ENCODE measurements at places on chromosomes 7 and 10.

GRCh38 chr7:48904975-48905374, 19.4 kb upstream of the CDC14C start:
- no peak for DNase-seq

- no peak for DNase-seq
These were observed 86.6 kb downstream of the ZNF736 start for GRCh38 chr7:64400401-64400800.

DNA sequence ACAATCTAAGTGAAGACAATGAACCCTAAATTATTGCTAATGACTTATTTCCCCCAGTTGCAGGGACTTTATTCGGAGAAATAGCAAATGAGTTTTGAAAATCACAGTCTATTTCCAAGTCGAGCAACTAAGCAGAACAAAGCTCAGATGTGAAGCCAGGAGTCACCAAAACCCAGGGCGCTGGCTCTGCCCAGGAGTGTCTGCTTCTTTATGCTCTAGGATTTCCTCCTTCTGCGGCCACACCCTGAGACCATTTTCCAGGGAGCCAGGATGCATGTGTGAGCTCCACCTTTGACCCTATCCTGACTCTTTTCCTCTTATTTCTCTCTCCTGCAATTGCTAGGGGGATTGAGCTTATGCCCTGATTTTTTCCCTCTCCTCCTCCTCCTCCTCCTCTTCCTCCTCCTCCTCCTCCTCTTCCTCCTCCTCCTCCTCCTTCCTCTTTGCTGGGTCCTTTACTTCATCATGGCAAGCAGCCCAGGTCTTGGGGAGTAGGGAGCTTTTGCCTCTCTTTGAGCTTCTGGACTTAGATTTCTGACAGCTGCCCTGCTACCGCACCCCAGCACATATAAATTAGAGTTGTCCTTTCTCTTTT, 234.4 kb downstream of the ARL4A start:
- DNase-seq, result no peak

DNA sequence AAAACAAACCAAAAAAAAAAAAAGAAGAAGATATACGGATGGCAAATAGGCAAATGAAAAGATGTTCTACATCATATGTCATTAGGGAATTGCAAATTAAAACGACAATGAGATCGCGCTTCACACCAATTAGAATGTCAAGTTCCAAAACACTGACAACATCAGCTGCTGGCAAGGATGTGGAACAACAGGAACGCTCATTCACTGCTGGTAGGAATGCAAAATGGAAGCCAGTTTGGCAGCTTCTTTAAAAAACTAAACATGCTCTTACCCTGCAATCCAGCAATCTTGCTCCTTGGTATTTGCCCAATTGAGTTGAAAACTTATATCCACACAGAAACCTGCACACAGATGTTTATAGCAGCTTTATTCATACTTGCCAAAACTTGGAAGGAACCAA, 34.8 kb downstream of the CALML5 start:
- no peak for DNase-seq

- DNase-seq, result no peak
These were observed 325.1 kb downstream of the PTPRN2 start for GRCh38 chr7:158262284-158263109.

- no peak for DNase-seq
These were observed 12.8 kb downstream of the NOS3 start for GRCh38 chr7:151003572-151003971.

DNA sequence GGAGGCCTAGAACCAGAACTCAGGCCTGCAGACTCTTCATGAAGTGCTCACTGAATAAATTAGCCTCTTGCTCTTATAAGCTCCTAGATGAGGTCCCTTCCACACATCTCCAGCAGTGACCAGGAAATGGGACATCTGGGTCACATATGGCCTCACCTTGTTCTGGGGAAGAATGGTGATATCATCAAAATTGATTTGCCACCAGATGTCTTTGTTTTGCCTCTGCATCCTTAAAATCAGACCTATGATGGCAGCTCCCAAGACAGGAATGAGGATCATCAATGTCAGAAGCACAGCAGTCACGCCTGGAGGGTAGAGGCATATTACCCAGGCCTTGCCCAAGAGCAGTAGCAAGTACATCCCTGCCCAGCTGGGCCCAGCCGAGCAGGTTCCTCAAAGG, 33.3 kb upstream of the ACSL5 start:
- DNase-seq, result no peak

DNA sequence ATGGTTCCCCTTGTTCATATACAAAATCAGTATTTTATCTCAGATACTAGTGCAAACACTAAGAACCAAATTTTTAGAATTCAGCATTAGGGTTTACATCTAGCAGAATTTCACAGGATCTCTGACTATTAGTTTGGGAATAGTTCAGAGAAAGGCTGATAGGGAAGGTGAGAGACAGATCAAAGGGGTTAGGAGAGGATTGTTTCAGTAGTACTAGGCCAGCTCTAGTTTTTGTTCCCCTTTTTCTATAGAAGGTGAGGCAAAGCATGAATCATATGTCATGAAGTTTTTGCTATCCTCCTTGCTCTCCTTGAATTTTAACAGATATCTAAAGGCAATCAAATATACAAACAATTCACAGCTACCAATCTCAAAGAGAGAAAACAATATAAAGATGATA, 26.1 kb upstream of the CTNNA3 start:
- DNase-seq, result no peak

GRCh38 chr7:47087866-47088265, 494.0 kb downstream of the TNS3 start:
- no peak for DNase-seq

DNA sequence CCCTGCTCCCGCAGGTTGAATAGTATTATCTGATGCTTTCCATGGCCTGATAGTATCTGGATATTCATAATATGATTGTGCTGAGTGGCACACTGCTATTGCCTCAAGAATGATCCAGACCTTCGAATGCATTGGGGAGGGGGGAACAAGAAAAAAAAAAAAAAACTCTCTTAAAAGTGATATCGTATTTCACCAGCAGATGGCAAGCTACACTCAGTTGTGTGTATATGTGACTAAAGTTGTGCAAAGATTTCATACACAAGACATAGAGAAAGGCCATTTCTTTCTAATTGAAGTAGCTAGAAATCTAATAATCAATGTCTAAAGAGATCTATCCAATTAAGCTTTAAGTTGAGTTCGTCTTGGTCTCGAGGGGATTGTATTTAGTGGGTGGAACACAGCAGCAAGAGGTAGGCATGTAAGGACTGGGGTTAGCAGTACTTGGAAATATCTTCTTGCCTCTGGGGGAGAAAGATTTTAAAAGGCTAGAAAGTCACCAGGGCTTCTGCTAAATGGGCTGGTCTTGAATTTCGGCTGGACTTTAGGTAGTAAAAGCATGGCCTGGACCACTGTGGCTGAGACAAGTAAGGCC, 15.3 kb downstream of the SFRP4 start:
- peak; percentile 59 for DNase-seq

DNA sequence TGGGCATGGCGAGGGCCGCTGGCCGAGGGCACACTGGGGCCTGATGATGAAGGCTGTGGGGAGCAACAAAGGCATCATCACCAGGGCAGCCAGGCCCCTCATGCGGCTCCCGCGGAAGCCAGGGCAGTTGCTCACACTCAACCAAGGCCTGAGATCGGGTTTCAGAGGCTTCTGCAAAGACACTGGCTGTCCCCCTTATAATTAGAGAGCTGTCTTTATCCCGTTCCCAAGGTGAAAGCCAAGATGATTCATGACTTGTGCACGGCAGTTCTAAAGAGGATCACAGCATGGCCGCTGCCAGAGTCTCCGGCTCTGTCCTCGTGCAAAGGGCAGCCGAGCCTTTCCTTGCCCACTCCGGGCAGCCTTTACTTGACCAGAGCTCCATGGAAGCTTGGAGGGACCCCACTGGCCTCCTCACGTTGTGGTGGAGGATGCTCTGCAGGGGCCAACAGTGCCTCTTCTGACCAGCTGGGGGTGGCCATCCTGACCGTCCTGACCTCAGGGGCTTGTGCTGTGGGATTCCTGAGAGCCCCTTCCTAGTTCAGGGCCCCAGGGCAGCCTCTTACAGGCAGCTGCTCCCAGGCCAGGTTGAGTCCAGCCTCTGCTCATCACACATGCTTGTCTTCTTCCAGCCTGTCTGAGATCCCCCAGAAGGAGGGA, 82.3 kb downstream of the PRKAG2 start:
- DNase-seq, result no peak
